ENCODE measurements at places on chromosomes 6 and 20.
A peak's percentile ranks its signal among the peaks of the same experiment; 100 is the strongest.

GRCh38 chr6:167400482-167401138 is 75.7 kb downstream of the TTLL2 start:
- DNase-seq, result no peak

DNA sequence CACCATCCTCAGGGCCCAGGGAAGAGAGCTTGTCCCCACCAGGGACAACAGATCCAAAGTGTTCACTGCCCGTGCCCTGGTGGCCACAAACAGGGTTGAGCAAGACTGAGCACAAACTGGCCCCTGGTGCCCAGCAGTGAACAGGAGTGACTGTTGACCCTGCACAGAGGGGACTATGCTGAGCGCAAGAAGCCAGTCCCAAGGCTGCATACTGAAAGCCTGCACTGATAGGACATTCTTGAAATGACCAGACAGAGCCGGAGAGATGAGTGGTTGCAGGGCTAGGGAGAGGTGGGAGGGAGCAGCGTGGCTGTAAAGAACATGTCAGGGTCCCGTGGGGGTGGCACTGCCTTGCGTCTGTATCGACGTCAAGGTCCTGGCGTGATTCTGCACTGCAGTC is 2.9 kb upstream of the FNDC11 start:
- DNase-seq, result no peak

GRCh38 chr20:45138561-45139300 is 14.5 kb upstream of the WFDC12 start:
- DNase-seq, result no peak

DNA sequence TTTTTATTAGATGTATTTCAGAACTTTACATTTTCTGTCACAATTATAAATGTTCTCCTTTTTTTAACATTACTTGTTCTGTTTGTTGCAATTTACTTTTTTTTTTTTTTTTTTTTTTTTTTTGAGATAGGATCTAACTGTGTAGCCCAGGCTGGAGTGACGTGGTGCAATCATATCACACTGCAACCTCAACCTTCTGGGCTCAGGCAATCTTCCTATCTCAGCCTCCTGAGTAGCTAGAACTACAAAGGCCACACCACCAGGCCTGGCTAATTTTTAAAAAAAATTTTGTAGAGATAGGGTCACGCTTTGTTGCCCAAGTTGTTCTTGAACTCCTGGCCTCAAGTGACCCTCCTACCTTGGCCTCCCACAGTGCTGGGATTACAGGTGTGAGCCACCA is 15.1 kb upstream of the MBOAT1 start:
- DNase-seq, result no peak

GRCh38 chr20:36792422-36792821 is 18.9 kb upstream of the DSN1 start:
- peak; percentile 74 for DNase-seq

GRCh38 chr20:32192698-32193097 is 14.8 kb downstream of the PLAGL2 start:
- DNase-seq, result no peak

- peak; percentile 52 for DNase-seq
Measured at GRCh38 chr6:34745277-34746103, 11.8 kb upstream of the SNRPC start.

DNA sequence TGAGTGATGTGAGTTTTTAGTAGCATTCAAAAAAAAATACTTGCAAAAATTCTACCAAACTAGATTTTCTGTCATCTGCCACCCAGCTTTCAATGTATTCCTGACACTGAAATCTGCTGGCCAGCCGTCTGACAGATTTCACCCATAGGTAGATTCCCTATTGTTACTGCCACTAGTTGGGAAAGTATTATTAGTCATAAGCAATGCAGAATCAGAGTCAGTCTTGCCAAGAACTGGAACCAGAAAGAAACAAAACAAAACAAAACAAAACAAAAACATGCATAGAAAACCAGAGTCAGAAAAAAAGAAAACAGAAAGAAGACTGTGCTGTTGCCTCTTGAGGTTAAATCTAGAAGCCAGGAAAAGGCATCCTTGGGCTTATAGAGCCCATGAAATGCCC is 293.1 kb upstream of the KCNQ5 start:
- no peak for DNase-seq
